Activated gamma-delta T cell treated with Interleukin-2 at 50 U/mL for 16 hours (primary cell): ENCODE measurements at places on chromosomes 5 and 9.

DNA sequence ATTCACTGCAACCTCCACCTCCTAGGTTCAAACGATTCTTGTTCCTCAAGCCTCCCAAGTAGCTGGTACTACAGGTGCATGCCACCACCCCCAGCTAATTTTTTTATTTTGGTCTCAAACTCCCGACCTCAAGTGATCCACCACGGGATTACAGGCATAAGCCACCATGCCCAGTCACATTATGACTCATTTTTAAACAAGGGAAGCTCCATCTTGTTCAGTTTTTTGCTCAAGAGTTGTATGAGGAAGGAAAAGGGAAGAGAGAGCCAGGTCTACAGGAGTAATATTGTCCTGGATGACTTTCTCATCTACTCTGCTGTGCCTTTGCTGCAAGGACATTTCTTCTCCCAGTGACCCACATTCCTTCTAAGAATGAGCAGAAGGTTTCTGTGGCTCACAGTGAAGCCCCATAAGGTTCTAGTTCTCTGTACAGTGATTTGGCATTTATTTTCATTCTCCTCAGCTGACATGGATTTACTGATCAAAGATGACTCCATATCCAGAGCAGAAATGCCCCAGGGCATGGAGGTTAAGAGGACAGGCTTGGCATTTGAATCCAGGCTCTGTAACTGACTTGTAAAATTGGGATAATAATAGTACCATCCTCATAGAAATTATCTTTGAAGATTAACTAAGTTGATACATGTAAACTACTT, 153.5 kb downstream of the CDH6 start:
- no peak for DNase-seq

DNA sequence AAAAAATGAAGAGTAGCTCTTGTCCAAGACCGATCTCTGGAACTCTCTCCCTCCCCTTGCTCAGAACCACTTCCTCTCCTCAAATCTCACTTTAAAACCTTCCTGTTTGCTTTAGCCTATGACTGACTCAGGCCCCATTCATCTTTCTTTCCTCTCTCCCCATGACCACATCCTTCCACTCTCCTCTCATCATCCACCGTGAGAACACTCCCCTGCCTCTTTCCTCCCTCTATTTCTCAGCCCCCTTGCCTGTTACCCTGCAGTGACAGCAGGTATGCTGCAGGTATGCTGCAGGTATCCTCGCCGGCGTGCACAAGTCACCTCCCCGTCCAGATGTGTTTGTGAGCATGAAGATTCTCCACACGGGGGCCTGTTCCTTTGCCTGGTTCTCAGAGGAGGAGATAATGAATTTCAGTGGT, 505.3 kb downstream of the CCDC171 start:
- no peak for DNase-seq

GRCh38 chr5:40775846-40776657, 20.3 kb upstream of the TTC33 start:
- no peak for DNase-seq

GRCh38 chr5:9157020-9157419, 388.9 kb downstream of the SEMA5A start:
- DNase-seq = no peak

GRCh38 chr5:87103616-87104287, 163.9 kb upstream of the RASA1 start:
- DNase-seq = no peak

GRCh38 chr5:180495991-180496741, 2.0 kb downstream of the CNOT6 start:
- no peak for DNase-seq

DNA sequence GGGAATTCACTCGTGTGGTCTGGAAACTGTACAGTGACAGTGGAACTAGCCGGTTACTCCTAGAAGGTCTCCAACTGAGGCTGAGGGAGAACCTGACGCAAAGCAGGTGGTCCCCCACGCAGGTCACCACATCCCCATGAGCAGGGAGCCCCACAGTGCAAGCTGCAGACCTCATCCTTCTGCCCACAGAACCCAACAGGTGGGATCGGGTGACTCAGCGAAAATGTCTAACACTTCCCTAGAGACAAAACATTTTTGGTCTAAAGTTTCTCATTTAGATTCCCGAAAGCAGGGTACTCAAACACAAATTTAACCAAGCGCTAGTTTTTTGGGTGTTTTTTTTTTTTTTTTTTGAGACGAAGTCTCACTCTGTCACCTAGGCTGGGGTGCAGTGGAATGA, 62.4 kb upstream of the RETREG1 start:
- DNase-seq = no peak

GRCh38 chr9:69121155-69122081, 52.7 kb upstream of the TJP2 start:
- DNase-seq = no peak

DNA sequence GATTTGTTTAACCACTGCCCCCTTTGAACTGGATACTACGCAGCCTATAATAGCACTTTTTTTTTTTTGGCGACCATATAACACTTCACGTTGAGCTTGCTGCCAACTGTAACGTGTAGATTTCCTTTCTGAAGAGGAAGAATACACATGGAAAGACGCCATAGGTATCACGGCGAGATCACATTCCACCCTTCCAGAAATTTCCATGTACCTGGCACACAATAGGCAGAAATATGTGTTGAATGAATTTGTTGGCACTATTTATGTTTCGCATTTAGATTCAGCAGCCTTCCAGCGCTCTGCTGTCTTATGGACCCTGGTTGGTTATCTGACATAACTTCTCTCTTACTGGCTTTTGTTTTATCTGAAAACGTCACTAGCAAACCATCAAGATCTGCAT, 250.3 kb downstream of the SLIT3 start:
- no peak for DNase-seq

DNA sequence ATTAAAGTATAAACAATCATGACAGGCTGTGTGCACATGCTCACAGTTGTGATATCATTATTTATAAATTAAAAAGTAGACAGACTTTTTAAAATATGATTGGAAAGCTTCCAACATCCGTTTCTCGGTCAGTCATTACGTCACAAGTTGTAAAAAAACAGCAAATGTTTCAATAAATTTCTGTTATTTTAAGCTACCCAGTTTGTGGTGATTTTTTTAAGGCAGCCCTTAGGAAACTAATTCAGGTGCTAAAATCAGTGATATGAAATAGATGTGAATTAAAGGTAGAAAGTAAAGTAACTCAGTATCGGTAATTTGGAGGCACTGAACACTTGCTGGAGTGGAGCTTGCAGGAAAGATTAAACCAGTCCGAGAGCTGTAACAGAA, 1.2 kb downstream of the CCNH start:
- no peak for DNase-seq
